ENCODE measurements at places on chromosomes 13 and 19. TPM values are rescaled to one million over a fixed set of nuclear protein-coding genes. Genes with fewer than 3 reads are reported as not detected.
A peak's percentile ranks its signal among the peaks of the same experiment; 100 is the strongest.

DNA sequence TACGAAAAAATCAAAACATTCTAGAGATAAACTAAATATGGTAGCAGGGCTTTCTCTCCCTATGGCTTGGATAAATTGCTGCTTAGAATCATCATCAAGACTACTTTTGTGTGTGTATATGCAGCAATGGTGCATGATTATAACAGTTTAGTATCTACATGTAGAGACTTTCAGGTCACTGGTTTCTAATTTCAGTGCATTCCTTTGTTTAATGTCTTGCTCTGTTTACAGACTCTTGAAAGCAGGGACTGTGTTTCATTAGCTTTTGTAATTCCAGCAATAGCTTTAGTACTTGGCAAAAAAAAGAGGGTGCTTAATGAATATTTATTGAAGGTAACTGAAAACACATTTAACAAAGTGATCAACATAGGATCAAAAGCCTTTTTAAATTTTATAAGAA lies 420.7 kb downstream of the PCDH9 start:
- no peak for DNase-seq

GRCh38 chr13:79435561-79435990 lies 29.5 kb upstream of the RBM26 start:
- no peak for DNase-seq

GRCh38 chr19:12796146-12797071 lies 5.1 kb downstream of the JUNB start:
- DNase-seq = peak; percentile 73

DNA sequence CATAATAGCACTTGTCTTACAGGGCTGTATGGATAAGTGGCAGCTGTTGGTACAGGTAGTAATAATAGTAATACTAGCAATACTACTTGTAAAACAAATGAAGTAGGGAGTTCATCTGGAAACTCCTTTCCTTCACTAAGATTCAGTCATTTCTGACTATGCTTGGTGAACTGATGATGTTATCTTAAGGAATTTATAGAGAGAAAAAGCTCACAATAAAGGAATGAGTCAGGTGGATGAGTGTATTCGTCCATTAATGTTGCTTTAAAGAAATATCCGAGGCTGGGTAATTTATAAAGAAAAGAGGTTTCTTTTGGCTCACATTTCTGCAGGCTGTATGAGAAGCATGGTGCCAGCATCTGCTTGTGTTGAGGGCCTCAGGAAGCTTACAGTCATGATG lies 477.3 kb downstream of the KLF12 start:
- no peak for DNase-seq

DNA sequence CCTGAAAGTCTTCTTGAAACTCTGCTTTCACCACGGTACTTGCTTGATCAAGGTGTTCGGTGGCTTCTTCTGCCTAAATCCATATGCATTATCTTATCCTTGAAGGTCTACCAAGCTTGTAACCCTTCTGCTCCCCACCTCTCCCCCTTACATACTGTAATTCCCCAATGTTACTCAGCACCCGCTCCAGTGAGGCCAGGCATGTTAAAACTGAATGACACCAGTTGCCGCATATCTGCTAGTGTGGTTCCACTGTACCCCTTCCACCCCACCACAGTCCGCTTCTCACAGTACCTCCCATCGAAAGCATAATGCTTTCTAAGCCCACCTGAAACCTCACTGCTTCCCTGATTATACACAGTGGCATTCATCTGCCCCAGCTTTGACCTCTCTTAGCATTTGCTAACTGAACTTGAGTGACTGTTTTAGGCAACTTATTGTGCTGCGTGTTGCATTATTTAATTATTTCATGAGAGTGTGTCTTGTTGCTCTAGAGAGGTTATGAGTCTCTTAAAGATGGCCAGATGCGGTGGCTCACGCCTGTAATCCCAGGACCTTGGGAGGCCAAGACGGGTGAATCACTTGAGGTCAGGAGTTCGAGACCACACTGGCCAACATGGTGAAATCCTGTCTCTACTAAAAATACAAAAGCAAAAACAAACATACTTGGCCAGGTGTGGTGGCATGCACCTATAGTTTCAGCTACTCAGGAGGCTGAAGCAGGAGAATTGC lies 87.6 kb upstream of the MBNL2 start:
- no peak for DNase-seq

- DNase-seq = peak; percentile 44
These were observed 2.7 kb upstream of the ACP5 start for GRCh38 chr19:11580116-11580515.

DNA sequence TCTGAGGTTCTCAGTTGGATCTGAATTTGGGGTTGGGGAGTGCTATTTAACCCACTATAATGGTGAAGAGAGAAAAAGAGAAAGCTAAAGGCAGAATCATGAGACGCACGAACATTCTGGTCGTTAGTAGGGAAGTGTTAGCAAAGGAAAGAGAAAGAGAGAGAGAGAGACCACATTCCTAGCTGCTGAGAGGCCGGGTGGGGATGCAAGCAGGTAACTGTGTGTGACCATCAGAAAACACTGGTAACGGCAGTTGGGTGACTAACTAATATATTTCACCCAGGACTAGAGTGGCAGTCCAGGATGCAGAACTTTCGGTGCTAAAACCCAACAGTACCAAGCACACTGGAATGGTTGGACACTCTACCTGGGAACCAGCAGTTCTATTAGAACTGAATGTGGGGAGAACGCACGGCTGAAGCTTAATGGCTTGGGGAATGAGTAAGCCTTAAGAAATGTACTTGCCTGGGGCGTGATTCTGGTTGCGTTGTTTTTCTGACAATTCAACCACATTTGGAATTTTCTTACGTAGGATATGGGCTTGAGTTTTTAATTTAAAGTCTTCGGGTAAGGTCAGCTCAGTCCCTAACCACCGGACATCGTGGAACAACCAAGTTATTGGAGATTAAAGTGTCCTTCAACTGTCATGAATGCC lies 130.2 kb downstream of the DNAJC15 start:
- DNase-seq = no peak

DNA sequence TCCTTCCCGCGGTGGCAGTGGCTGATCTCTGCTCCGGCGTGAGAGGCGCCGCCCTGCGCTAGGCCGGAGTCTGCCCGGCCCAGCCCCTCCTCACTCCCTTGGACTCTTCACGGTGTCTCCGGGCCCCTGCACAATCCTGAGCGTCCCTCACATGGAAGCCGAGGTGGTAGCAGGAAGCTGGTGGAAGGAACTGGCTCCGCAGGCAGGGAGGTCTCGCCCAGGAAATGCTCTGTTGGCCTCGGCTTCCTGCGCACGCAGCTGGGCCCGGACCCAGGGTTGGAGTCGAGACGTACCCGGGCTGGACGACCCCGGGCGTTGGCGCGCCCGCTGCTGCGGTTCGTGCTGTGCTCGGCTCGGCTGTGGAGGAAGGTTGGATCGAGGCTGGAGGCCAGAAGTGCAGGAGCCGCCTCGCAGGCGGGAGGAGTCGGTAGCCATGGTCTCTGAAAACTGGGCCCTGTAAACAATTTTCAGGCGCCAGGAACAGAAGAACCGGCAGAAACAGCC lies 46.3 kb downstream of the ZNF724 start:
- no peak for DNase-seq

DNA sequence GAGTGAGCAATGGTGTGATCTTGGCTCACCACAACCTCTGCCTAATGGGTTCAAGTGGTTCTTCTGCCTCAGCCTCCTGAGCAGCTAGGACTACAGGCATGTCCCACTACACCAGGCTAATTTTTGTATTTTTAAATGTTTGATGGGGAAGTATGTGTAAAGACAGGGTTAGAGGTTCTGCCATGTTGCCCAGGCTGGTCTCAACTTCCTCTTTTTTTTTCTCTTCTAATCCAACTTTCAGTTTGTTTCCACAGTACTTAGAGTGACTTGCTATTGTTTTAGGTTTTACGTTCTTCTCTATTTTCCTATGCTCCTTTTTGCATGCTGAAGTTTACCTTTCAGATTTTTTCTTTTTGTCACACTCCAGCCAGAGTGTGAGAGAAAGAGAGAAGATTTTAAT lies 1433.0 kb downstream of the UQCRFS1 start:
- DNase-seq = peak; percentile 60

DNA sequence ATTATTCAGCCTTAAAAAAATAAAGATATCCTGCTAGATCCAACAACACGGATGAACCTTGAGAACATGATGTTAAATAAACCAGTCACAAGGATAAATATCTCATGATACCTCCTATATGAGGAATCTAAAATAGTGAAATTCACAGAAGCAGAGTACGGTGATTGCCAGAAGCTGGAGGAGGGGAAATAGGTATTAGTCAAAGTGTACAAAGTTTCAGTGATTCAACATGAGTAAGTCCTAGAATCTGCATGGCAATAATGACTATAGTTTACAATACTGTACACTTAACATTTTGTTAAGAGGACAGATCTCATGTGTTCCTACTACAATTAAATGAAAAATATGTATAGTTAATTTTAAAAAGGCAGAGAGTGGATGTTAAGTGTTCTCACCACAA lies 206.6 kb upstream of the SLC10A2 start:
- DNase-seq = no peak

DNA sequence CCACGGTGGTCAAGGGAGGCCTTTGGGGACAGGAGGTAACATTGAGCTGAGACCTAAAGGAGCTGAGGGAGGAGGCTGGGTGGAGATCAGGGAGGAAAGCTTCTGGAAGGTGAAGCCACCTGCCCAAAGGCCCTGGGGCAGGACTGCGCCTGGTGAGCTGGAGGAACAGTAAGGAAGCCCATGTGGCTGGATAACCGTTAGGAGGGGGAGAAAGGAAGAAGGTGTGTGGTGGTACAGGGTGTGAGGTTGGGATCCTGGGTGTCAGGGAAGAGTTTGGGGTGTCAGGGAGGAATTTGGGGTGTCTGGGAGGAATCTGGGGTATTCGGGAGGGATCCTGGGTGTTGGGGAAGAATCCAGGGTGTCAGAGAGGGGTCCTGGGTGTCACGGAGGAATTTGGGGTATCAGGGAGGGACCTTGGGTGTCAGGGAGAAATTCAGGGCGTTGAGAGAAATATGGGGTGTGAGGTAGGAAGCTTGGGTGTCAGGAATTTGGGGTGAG lies 695 bp downstream of the TICAM1 start:
- DNase-seq = no peak

DNA sequence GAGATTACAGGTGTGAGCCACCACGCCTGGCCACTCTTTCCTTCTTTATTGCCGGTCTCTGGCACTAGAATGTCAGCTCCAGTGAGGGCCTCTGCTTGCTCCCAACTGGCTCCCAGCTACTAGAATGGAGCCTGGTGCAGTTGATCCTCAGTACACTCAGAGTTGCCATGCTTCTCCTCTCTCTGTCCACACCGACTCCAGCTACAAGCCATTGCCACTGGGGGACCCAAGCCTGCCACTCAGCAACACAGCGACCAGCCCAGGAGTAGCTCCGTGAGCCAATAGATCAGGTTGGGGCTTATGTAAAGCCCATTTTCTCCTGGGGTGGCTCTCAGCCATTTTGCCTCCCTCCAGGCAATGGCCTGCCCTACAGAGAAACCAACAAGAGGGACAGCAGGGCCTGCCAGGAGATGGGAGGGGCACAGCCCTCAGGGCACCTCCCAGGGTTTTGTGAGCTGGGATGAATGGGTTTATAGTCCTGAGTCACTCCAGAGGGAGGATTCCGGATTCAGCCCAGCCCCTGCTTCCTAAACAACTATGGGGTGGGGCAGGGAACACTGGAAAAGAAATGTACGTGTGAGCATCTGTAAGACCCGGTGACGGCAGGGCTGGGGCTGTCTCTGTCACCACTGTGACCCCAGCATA lies 36.5 kb downstream of the OPA3 start:
- DNase-seq = no peak

DNA sequence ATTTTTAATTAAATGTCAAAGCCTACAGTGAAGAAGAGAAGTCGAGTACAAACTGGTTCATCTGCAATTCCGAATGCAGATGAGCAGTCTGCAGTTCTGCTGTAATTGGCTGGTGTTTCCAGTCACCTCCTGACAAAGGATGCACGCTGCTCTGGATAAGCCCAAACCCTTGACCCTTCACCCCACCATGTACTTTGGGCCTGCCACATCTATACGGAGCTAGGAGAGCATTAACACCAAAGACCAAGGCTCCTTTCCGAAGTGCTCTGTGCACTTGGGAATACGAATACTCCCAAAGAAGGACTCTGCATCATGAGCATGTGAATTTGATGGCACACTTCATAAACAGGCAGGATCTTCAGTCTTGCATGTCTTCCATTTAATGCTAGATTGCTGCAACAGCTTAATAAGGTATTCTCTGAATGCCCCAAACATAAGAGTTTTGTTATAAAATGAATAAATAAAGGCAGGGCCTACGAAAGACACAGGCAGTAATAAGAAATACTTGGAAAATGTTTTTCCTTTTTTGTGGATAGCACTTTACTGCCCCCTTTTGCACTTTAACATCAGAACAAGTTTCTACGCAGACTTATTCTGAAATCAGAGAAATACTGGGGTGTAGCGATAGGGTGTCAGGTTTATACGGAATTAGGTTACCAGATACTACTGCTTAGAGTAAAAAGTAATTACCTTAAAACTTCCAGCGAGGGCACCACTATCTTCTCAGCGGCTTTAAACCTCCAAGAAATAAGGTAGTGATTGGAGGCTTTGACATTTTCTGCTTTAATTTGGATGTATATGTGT lies 15.0 kb downstream of the EFNB2 start:
- DNase-seq = no peak

- no peak for DNase-seq
These were observed 300.1 kb downstream of the TBC1D4 start for GRCh38 chr13:75181906-75182305.

DNA sequence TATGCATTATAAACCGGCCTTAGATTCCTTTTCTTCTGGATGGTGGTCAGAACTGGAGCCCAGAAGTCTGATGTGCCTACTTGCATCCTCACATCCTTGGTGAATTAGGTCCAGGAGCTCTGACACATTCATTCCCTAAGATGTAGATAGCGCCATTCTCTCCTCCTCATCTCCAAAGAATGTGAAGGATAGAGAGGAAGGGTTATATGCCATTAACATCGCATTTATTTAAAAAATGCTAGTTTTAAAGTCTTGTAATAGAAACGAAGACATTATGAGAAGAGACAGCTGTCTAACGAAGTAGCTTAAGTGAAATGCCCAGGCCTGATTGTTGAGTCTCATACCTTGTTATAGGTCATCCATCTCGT lies 9.7 kb downstream of the MBNL2 start:
- no peak for DNase-seq

DNA sequence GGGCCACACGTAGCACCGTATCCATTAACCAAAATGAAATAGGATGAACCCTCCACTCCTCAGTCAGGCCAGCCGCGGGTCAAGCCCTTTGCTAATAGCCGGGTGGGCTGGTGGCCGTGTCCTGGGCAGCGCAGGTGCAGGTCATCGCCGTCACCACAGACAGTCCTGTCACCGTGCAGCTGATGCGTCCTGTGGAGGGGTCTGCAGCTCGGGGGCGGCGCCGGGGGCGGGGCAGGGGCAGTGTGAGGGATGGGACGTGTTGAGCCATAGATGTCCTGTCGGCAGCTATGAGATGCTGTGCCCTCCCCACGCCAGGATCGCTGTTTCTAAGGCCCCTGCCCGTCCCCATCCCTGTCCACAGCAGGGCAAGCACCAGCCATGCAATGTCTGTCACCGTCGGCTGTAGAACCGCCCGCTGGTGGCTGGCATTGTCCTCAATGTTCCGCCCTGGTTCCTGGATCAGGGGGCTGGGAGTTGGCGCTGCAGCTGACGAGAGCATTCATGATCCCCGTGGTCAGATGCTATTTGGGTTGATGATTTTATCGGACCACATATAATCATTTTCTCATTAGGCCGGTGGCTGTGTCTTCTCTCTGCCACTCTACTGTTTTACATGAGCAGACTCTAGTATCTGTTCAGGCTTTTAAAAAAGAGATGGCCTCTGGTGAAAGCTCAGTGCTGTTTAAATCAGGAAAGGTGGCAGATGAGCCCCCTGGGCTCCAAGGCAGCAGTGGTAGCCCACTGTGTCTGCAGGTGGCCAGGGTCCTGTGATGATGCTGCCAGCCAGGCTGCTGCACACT lies 126.1 kb downstream of the KDM4B start:
- no peak for DNase-seq

Gene ZNF837
- polyA plus RNA-seq = 12.4 TPM

Gene EXOC3L2
- polyA plus RNA-seq = not detected

Gene MEIS3
- polyA plus RNA-seq = not detected

All from naive B cell (primary cell).